ENCODE measurements at places on chromosomes 2 and 18.
A peak's percentile ranks its signal among the peaks of the same experiment; 100 is the strongest.

GRCh38 chr2:31822587-31822986 is 188.2 kb downstream of the MEMO1 start:
- DNase-seq: no peak

- peak; percentile 53 for DNase-seq
These were observed 79.4 kb upstream of the AGAP1 start for GRCh38 chr2:235414422-235414821.

GRCh38 chr2:175404839-175405238 is 223.3 kb upstream of the ATP5MC3 start:
- no peak for DNase-seq

DNA sequence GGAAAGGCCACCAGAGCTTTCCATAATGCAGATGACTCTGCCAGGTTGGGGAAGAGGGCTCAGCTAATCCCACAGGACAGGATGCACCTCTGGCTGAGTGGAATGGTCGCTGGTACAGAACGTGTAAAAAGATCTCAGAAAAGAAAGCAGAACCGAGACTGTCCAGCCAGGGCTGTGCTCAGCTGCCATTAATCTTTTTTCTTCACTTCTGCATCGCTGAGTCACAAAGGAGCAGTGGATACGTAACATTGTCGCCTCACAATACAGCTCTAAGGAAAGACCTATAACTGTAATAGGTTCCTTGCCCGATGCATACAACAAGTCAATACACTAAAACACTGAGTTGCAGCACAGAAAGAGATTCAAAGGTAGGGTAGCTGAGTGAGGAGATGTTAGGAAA is 354.2 kb downstream of the EN1 start:
- DNase-seq: no peak

GRCh38 chr2:7077660-7078267 is 160.6 kb downstream of the RNF144A start:
- DNase-seq: no peak

DNA sequence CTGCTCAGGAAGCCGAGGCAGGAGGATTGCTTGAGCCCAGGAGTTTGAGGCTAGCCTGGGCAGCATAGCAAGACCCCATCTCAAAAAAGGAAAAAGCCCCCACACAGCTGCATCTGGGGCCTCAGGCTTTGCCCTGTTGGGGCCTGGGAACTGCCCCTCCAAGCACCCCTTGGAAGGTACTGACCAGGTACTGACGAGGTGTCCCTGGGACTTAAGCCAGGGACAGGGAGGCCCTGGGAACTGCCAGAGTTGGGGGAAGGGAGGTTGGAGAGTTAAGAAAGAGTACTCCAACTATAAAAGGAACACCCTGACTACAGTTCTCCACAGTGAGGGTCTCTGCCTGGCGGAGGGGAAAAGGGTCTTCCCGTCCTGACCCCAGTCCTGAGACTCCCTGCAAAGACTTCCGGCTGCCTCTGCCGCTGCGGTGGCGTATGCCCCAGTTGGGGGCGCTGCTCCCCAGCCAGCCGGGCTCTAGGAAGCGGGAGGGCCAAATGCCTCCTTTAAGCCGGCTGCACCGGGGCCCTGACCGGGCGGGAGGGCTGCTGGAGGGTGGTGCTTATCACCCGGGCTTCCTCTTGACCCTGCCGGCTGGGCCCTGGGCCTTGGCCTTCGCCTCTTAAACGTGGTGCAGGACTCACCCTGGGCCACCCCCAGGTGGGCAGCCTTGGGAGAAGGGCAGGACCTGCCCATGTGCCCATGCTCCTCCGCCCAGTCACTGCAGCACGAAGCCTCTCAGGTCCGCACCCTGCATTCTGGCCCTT is 12.8 kb downstream of the SLC30A3 start:
- DNase-seq: peak; percentile 31

- no peak for DNase-seq
These were observed 24.0 kb downstream of the CFAP210 start for GRCh38 chr2:169670215-169670651.

- no peak for DNase-seq
These were observed 78.6 kb upstream of the EPB41L5 start for GRCh38 chr2:119934319-119934718.

DNA sequence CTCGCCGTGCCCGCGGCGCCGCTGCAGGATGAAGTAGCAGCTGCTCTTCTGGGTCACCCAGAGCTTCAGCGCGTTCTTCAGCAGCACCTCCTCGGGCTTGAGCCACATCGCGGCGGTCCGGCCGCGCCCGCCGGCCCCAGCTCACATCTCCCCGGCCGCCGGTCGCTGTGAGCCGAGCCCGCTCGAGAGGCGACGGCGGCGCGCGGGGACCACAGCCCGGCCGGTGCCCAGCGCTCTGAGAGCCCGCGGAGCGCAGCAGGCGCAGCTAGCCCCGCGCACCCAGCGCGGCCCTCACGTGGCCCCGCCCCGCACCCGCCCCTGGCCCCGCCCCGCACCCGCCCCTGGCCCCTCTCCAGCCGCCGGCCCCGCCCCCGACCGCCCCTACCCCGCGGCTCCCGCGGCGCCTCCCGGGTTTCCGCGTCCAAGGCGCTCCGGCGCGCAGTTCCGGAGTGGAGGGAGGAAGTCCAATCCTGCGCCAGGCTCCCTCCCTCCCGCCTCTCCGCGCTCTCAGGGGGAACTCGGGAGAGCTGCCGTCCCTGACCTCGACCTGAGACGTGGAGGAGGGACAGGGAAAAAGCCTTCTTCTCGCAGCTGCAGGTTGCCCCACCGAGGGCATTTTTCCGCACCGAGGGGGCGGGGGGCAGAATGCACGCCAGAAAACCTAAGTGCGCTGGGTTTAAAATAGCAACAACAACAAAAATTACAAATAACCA is at the start of gene TBC1D8:
TSS of gene TBC1D8 (minus strand) at position 237 of the 713 bp plus-strand sequence. CDS start at position 108, 129 bp downstream.
- DNase-seq: peak; percentile 55

DNA sequence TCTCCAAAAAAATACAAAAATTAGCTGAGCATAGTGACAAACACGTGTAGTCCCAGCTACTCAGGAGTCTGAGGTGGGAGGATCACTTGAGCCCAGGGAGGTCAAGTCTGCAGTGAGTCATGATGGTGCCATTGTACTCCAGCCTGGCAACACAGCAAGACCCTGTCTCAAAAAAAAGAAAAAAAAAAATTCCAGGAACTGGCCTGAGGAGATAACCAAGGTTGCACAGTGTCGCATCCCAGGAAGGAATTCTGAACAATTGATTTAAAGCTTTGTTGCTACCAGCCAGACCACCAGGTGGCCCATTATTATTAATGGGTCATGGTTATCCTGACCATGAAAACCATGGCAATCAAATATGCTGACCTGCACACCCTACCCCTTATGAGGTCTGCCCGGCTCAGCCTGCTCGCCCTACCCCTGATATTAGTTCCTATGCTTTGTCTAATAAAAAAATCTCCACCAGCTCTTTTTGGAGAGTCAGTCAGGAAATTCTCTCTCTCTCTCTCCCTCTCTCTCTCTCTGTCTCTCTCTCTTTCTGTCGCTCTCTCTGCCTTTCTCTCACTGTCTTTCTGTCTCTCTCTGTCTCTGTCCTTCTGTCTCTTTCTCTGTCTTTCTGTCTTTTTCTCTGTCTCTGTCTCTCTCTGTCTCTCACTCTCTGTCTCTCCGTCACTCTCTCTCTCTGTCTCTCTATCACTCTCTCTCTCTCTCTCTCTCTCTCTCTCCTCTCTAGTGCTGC is 73.7 kb downstream of the NCAPH start:
- DNase-seq: no peak

GRCh38 chr2:203737360-203737759 is 30.9 kb downstream of the CD28 start:
- no peak for DNase-seq

- no peak for DNase-seq
These were observed 94.3 kb downstream of the MBD2 start for GRCh38 chr18:54130177-54130576.

DNA sequence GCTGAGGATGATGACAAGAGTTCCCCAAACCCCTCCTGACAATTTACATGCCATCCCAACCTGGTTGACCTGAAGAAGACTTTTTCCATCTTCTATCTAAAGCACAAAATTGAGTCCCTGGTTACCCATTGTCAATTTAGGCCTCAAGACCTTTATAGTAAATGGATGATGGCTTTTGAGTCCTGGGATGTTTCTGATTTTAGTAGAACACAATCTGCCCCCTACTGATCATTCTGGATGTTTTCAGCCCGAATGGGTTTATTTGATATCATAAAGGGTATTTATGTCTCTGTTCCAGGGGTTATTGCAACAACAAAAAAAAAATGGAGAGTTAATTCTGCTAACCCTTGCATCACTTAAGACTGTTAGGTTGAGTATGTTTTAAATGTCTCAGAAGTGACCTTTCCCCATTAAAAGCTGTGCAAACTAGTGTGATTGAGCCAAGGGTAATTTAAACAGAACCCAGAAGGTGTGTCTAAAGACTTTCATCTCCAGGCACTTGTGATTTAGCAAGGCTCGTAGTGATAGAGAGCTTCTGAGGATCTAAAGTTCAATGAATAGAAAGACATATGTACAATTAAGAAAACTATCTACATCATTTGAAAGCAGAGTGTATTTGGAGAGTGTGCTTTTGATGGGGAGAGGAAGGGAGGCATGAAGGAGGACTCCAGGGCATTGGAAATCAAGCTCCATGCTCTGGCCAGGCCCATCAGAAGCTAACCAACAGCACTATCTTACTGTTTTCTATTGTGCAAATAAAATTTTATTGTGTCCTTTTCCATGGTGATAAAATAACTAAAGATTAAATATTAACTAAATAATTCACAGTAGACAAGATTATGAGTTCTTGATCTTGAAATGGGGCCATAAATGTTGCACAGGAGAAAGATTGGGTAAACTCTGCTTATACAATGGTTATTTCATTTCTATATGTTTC is 96.6 kb upstream of the NOSTRIN start:
- DNase-seq: no peak

GRCh38 chr2:150832686-150833085 is 345.2 kb upstream of the RND3 start:
- DNase-seq: no peak

GRCh38 chr2:226796012-226796839 is 3.4 kb downstream of the IRS1 start:
- DNase-seq: no peak

GRCh38 chr2:190088917-190089316 is 26.4 kb upstream of the MSTN start:
- peak; percentile 28 for DNase-seq

- no peak for DNase-seq
These were observed 37.5 kb upstream of the SOS1 start for GRCh38 chr2:39158351-39158750.

- DNase-seq: peak; percentile 45
These were observed 96.8 kb downstream of the UBE2E3 start for GRCh38 chr2:181077128-181077709.

DNA sequence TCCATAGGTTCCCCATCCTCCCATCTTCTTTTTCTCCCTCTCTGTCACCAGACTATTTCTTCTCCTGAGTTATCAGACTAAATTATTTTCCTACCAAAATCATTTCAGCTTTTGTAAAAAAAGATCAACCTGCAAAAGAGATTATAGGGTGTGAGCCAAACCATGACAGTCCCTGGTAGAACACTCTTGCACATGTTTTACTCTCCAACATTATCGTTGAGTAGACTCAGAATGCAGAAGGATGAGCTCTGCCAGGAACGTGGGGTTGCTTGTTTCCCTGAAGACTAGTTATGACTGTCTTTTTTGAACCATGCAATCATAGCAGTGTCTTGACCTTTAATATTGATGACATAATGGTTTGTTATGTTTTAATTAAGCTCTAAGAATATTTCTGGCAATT is 360.1 kb upstream of the VWC2L start:
- DNase-seq: no peak

DNA sequence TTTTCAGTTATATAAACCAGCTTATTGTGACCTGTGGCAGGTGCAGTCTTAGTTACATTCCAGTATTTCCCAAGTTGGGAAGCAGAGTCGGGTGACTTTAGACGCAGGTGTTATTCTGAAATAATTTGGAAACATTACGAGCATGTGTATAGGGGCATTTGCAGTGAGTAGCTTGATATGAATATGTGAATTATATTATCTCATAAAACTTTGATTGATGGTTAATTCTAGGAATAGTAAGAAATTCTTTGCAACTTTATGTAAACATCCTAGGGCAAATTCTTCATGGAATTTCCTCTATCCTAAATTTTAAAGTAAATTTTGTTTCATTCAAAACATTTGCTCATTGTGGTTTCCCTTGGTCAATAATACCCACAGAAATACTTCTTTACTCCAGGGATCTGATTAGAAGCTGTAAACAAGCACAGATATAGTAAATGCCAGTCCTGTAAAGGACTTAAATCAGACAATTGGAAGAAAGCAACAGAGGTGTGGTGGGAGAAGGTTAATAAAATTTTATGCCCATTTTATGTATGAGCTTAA is 580.6 kb upstream of the CDH2 start:
- DNase-seq: no peak

DNA sequence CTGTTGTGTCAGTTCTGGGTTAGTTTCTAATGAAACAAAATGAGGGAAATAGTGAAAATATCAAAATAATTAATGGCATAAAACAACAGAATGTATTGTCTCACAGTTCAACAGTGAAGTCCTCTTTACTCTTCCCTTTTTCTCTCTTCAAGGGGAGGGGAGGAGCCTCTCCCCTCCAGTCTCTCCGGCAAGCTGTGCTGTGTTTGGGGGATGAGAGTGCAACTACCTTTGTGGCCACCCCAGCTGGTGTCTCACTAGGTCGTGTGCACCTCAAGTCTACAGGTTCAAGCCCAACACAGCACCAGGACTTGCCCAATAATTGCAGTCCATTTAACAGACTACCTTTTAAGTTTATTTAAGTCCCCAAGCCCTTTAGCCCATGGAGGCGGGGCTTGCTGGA is 271.7 kb upstream of the DOK6 start:
- no peak for DNase-seq

- no peak for DNase-seq
These were observed 8.4 kb downstream of the YPEL5 start for GRCh38 chr2:30155202-30155601.

DNA sequence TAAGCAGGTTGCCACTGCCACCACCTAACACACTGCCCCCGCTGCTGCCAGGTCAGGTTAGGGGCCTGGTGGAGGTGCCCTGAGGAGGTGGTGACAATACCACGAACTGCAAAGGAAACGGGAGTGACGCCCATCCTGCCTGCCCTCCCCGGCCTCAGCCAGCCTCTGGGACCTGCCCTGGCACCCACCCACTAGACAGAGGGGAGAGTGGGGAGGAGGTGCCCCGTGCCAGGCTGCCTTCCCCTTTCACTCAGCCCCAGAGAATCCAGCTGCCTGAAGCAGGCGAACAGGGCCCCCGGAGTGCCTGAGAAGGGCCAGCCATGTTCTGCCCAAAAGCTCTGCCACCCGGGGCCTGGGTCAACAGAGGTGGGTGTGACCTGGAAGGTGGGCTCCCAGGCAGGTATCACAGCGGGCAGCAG is 44.5 kb upstream of the FOSL2 start:
- DNase-seq: no peak

All from SHP77 treated with DMSO at 0.1 percent for 48 hours (cell line).